ENCODE measurements at places on chromosomes 5 and 9.

DNA sequence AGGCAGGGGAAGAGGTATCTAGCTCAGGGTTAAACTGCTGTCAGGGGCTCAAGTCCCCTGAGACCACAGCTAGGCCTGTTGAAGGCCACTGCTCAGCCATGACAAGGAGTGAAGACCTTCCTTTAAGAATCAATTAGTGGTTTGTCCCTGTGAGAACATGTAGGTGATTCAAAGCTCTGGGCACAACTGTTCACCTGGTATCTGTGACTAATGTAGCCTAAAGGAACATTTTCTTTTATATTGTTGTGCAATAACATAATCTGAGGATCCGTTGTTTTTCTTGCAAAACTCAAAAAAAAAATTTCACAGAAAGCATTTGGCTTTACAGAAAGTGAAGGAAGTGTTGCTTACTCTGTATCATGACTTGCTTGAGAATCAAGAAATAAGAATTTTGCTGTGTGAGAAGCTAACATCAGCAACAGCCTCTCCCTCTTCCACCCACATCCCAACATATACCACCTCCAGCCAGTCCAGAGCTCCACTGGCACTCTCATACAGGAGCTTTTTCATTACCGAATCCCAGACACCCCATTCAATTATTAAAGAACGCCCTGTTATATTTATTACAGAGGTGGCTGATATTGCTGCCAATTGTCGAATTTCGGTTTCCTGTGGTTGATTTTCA lies 807.0 kb downstream of the TLE4 start:
- DNase-seq, result no peak

GRCh38 chr9:138098116-138098907 lies 220.7 kb downstream of the CACNA1B start:
- no peak for DNase-seq

DNA sequence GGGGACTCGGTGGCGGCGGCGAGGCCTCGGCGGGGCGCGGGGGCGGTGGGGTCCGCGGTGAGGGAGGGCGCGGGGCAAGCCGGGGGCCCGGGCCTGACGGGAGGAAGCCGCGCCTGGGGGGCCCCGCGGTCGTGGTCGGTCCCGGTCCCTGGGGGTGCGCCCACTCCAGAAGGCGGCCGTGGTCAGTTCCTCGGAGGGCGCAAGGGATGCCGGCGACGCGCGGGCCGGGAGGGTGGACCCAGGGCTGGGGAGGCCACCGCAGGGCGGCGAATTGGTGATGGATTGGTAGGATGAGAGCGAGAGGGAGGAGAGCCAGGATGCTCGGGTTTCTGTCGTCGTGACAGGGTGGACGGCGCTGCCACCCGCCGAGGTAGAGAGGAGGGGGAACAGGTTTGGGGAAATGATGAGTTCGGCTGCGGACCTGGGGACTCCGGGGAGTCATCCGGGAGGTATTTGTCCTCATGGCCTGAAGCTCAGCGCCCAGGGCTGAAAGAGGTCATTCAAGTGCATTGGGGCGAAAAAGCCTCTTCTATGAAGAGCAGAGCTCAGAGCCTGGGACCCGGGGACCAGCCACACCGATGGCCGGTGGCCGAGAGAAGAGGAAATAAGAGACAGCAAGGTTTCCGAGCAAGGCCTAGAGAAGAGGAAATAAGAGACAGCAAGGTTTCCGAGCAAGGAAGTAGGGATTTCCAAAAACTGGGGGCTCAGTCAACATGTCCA lies 557 bp downstream of the GNG10 start:
- peak; percentile 64 for DNase-seq

DNA sequence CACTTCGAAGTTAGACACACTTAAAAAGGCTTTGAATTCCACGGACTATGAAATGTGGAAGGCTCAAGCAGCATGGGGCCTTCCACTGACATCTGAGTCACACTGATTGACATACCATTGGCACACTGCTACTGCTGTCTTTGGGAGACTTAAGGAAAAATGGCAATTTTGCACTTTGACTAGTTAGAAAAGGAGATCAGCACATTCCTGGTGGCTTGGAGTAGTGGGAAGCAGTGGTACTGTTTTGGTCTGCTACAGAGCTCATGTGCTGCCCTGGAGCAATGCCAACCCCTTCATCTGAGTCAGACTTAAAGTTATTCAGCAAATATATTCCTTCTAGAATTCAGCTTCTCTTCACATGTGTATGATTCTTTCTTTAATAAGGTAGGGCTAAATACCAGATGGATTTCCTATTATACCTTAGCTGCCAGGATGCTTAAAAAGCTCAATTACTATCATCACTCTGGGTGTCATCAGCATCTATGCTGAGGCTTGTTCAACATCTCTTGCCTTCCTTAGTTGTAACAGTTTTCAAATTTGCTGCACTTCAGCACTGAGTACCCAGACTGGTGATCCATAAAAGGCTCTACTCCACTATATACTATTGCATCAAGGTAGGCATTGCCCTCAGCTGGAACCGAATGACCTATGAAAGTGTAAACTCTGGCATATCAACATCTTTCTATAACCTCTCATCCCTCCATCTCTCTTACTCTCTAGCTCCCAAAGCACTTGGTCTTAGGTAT lies 42.3 kb upstream of the MOCS2 start:
- no peak for DNase-seq

DNA sequence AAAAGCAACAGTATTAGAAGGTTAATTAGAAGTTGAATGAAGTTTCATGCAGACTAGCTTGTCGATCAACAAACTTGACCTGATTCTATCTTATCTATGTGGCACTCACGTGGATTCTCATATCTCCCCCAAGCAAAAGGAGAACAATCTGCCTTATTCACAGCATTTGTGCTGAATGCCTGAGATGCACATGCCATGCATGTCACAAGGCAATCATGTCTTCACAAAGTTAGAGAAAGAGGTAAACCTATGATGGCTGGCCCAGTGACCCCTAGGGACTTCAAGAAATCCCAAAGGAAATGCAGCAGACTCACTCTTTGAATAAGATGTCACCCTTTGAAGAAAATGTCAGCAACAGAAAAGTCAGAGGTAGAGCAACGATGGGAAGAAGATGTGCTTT lies 17.6 kb upstream of the SHOC1 start:
- DNase-seq, result no peak

DNA sequence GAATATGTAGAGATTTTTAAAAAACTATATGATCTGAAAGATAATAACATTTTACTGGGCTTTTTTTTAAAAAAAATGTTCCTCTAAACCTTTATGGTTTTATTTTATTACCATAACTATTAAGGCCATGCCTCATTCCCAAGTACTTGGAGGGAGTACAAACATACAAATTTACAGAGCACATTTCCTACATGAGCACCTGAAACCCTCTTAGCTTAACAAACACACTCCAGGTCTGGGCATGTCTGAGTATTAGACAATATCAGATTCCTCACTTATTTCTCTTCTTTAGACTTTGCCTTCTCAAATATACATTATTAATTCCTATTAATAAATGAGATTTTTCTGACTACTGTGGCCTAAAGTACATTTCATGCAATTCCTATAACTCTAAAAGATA lies 319.2 kb downstream of the SLCO4C1 start:
- DNase-seq, result no peak

GRCh38 chr9:123191260-123191659 lies 77.1 kb downstream of the STRBP start:
- no peak for DNase-seq

DNA sequence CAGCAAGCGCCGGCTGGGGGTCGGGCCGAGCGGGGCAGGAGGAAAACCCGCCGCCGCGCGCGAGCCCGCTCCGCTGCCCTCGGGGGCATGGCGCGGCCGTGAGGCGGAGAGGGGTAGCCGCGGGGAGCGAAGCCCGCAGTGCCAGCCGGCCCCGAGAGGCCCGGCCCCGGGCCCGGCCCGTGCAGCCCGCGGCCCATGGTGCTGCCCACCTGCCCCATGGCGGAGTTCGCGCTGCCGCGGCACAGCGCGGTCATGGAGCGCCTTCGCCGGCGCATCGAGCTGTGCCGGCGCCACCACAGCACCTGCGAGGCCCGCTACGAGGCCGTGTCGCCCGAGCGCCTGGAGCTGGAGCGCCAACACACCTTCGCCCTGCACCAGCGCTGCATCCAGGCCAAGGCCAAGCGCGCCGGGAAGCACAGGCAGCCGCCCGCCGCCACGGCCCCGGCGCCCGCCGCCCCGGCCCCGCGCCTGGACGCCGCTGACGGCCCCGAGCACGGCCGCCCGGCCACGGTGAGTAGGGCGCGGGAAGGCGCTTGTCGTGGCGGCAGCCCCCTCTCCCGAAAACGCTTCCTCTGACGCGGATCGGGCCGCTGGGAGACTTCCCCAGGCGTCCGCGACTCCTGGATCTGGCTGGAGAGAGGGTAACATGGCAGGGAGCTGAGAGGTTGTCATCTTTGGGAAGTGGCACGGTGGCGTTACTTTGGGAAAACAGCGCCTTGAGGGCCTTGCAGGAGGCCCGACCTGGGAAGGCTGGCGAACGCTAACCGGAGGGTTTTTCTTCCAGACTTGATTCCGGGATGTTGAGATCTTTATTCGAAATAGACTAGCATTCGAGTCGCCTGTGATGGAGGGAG lies 523 bp downstream of the MAML1 start:
- peak; percentile 61 for DNase-seq

DNA sequence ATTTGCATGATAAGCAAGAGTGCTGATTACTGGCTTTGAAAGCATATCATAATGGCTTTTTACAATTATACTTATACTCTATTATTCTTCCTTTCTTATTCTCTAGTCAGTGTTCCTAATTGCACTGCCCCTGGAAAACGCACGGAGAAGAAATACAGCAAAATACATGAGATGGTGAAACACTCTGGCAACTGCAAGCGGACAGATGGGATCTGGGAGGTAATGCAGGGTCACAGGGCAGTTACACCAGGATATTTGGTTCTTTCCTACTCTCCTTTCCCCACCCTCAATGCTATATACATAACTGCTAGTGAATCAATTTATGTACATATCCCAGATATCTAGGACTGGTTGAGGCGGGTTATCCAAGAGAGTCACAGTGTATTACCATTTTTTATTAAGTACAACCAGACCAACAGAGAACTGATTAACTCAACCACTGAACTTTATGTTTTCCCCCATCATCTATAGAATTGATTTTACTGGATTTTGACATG lies 423.7 kb downstream of the ZSWIM6 start:
- no peak for DNase-seq

- no peak for DNase-seq
Observed at GRCh38 chr5:145180371-145180770, 654.8 kb downstream of the PRELID2 start.
